H9 (cell line): ENCODE measurements at places on chromosomes 6 and 20. TPM values are rescaled to one million over a fixed set of nuclear protein-coding genes. Genes with fewer than 3 reads are reported as not detected.

DNA sequence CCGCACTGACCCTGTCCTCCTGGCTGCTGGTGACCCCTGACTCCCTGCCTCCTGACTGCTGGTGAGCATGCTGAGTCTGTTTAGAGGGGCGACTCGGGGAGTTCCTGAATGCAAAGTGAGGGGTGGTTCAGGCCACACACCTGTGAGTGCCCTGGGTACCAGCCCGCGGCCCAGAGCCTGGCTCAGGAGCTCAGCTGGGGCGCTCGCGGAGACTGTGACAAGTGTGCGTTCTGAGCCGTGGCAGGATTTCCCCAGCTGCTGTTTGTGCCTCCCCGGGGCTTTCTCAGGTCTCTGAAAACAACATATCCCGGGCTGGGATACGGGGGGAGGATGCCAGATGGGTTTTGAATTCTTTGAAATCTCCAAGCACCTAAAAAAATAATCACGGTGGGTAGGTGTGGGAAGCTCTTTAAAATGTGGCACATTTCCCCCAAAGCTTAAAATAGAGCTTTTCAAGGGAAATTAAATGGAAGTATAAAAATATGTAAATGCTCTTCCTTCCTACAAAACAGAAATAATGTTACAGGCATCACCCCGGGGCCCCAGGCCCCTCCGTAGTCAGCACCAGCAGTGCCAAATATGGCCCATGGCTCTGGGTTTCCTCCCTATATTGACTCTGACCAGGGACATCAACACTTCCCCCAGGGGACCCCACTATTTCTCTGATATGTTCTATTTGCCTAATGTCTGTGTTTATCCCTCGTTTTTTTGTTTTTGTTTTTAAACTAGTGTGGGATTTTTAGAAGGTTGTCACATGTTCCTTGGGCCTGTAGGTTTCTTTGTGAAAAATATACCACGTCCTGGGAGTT, 49.9 kb upstream of the TAGAP start:
- DNase-seq = no peak

GOPC gene
- total RNA-seq = 18.7 and 19.5 TPM in 2 replicates

ISM1 gene
- 0.20 and 0.24 TPM in 2 replicates for total RNA-seq

GCLC gene
- 48.2 and 55.5 TPM in 2 replicates for total RNA-seq
